DMS53 (cell line): ENCODE measurements at places on chromosomes 6 and 20.
A peak's percentile ranks its signal among the peaks of the same experiment; 100 is the strongest.

DNA sequence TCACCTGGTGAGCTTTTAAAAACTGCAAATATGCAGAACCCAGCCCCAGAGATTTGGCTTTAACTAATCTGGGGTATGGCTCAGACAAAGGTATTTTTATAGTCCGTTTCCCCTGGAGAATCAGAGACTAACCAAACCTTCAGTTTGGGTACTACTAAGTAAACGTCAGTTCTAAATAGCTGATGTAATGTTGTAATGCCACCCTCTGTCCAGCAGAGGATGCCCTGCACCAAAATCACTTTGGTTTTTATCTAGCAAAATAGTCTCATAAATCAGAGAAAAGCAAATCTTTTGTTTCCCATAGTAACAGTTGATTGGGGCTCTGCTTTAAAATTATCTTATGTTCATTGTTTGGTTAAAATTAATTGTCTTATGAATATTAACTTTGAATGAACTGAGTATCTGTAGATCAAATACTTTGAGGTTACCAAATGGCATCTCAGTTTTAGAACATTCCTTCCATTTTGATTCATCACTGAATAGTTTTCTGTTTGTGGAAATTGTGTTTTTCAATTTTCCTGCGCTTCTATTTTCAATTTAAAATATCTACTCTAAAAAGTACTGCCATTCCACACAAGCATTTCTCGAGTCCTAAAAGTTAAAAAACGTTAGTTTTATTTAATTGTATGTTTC, 278.3 kb upstream of the PLCB4 start:
- DNase-seq: peak; percentile 69

- peak; percentile 91 for DNase-seq
Observed at GRCh38 chr6:123967905-123968304, 164.2 kb downstream of the NKAIN2 start.

GRCh38 chr6:1406306-1407072, 17.1 kb downstream of the FOXF2 start:
- DNase-seq: no peak

DNA sequence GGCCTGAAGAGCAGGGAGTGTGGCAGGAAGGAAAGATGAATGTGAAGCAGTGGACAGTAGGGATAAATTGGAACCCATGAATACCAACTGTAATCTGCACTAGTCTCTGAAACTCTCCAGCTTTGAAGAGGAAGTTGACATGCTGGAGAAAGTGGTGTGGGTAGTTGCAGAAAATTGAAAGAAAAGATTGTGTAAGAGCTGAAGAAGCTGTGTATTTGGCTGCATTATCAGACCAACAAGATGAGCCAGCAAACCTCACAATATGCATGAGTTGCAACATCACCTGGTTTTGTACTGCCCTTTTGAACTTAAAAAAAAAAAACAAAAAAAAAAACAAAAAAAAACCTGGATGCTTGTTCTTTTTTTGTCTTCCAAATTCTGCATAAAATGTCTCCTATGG, 921.9 kb upstream of the EYS start:
- DNase-seq: no peak

GRCh38 chr6:41042226-41043055, at the start of gene TSPO2:
TSS of gene TSPO2 (plus strand) at chr6:41042467. CDS start at chr6:41042986, 519 bp downstream.
- no peak for DNase-seq

GRCh38 chr6:158762787-158763433, 56.3 kb downstream of the EZR start:
- no peak for DNase-seq

GRCh38 chr20:50834599-50835005, 39.7 kb downstream of the BCAS4 start:
- peak; percentile 14 for DNase-seq
